ENCODE measurements at places on chromosomes 11 and 22.

DNA sequence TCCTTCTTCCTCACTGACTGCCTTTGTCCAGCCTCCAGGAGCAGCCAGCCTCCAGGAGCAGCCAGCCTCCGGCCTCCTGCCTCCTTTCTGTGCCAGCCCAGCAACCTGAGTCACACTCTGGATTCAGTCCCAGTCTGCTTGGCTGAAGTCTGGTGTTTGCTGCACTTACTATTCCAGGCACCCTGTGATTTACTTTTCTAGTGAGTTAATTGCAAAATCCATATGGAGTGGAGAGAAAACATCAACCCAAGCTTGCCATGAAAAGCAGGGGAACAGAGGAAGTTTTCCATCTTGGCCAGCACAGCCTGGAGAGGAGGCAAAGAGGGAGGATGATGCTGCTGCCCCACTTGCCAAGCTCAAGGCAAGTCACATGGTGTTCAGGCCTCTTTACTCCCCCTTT lies 400.5 kb downstream of the TENM4 start:
- no peak for DNase-seq

DNA sequence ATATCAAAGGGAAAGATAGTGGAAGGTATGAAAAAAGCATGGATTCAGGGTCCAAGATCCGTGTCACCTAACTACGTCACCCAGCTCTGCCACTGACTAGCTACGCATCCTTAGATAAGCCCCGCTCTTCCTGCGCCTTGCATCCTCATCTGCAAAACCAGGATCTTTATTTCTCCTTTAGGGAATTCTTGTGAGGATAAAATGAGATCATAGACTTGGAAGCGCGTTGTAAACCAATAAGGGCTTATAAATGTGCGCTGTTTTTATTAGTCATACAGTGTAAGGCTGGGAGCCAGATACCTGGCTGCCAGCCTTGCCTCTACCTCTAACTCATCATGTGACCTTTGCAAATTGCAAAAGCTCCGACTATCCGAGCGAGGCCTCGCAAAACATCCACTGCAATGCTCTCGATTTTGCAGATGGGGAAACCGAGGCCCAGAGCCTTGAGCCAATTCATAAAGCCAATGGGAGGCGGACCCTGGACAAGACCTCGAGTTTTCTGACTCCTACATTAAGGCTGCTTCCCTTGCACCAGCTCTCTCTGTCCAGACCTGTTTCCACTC lies 753 bp downstream of the PRPF19 start:
- DNase-seq, result no peak

DNA sequence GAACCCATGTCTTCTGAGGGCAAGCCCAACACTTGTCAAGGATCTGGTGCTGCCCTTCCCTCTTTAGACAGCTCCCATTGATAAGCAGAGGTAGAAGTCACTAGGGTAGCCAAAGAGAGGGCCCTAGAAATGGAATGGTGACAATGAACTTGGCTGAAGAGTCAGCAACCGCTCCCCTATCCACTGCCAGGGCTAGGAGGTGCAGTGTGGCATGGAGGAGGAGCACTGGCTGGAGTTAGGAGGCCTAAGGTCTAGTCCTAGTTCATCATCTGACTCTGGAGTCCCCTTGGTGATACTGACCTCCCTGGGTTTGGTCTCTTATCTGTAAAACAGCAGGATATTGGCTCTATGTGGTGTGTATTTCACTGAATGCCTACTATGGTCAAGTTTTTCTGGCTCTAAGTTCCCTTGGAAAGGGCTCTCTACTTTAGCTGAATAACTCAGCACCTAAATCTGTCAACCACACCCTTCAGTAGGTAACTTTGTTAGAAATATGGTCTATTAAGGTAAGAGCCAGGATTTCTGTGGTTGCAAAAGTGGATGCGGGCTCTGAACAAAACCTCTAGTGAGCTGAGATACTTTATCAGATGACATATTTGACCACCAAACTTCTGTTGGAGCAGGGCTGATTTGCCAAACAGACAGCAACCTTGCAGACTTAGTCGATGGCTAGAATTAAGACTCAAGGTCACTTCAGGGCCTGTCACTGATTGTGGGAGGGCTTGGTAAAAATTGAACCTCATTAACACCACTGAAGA lies 10.5 kb downstream of the TIMP3 start:
- no peak for DNase-seq

- DNase-seq, result no peak
Observed at GRCh38 chr22:22902247-22903001, 14.8 kb downstream of the IGLL5 start.

DNA sequence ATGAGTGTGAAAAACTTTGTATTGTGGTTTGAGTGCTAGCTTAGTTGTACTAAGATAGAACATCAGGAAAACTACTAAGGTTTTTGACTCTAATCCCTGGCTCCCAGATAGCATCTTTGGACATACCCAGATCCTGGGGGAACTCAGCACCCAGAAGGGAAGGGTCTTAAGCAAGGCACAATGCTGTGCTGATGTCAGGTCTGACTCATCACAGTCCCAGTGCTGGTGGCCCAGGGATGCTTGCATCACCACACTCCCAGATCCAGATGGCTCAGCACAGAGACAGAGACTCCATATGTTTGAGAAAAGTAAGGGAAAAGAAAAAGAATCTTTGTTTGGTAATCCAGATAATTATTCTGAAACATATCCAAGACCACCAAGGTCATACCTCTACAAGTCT lies 18.3 kb upstream of the OR56A3 start:
- peak; percentile 9 for DNase-seq

DNA sequence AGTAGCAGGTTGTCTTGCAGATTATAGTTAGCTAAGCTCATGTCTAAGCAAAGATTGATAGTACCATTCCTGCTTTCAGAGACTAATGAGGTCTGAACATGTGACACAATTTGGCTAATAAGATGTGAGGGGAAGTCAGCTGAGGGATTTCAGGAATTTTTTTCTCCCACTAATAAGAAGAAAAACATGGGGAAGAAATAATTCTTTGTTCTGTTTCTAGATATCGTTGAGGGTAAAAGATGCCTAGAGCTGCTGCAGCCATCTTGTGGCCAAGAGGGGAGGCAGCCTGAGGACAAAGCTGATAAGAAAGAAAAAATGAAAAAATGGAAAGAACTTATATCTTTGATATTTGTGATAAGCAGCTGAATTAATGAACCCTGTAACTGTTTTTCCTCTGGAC lies 1334.4 kb downstream of the LRRC4C start:
- peak; percentile 3 for DNase-seq

DNA sequence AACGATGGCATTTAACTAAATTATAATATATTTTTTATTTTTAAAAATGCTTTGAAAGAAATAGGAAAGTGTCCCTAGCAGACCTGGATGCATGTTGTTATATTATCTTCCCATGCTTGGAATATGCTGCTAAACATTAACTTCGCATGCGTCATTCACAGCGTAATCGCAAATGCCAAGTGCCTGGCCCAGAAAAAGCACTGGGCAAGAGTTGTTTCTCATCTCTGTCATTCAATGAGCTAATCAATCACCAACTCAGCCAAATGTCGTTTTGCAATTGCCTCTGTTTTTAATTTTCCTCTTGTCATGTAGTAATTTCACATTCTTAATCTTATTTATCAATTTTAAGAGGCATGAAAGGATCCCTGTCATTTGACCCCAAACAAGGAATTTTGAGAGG lies 1421.9 kb downstream of the BRD1 start:
- DNase-seq, result no peak

GRCh38 chr11:114066046-114066648 lies 6.6 kb downstream of the ZBTB16 start:
- DNase-seq, result no peak

- no peak for DNase-seq
Observed at GRCh38 chr22:41367680-41368542, 13.8 kb upstream of the TEF start.

DNA sequence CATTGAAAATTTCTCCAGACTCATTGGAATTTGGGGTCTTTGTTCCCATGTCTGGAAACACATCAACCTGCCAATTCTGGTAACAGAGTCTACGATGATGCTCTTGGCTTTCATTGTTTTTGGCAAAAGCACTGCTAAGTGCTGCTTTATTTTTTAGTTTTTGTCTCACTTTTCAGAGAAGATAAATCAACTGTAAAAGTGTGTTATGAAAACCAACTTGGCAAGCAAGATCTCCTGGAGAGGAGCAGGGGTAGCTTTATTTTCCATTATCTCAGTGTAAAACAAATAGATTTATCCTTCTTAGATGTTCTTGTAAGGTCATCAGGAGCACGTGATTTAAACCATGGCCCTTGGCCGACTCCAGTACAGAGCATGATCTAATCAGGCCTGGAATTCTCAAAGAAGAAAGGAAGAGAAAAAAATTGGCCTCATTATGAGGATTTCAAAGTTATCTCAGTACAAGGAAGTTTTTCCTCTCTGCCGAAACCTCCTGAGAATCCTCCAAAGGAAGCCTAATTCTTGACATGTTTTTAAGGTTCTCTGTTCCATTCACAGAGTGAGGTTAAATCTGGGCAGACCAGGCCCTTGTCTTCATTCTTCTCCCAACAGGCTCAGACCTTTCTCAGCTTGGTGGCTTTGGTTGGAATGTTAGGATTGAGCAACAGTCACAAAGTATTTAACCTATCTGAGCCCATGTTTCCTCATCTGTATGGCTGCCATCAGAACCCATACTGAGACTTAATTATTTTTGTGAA lies 16.4 kb upstream of the PAMR1 start:
- no peak for DNase-seq

GRCh38 chr11:122883646-122883979 lies 1.1 kb downstream of the JHY start:
- no peak for DNase-seq

GRCh38 chr22:47622541-47622940 lies 860.1 kb downstream of the TBC1D22A start:
- no peak for DNase-seq

- DNase-seq, result peak; percentile 52
Observed at GRCh38 chr11:75338516-75339208, 12.8 kb downstream of the ARRB1 start.

GRCh38 chr11:58626934-58627483 lies 4.5 kb downstream of the CNTF start:
- no peak for DNase-seq

GRCh38 chr22:34798605-34799004 lies 267.4 kb upstream of the ISX start:
- no peak for DNase-seq

DNA sequence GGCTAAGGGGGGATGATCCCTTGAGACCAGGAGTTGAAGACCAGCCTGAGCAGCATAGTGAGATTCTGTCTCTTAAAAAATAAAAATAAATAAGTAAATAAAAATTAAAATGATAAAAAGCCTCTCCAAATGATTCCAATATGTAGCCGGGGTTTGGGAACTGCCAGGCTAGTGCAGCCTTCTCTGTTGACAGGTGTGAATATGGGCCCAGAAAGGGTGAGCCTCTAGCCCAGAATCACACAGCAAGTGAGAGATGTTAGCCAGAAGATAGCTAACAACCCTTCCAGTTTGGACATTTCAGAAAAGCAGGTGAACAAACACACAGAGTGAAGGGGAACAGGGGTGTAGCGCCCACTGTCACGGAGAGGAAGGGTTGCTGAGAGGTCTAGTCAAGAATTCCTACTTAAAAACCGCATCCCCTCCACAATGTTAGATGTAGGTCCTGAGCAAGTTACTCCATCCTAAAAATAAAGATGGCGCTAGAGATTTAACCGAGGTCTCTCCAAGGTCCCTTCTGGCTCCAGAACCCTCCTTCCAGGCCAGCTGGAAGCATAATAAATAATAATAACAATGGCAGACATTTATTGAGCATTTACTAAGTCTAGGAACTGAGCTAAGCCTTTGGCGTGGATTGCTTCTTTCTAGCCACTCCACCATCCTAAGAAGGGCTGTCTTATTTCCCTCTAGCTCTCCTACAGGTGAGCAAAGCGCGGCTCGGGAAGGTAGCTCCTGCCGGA lies 51.6 kb downstream of the CYTH4 start:
- no peak for DNase-seq

GRCh38 chr11:95140397-95141033 lies 50.9 kb downstream of the ENDOD1 start:
- no peak for DNase-seq

- DNase-seq, result no peak
Observed at GRCh38 chr11:45213717-45214116, 67.3 kb downstream of the PRDM11 start.

DNA sequence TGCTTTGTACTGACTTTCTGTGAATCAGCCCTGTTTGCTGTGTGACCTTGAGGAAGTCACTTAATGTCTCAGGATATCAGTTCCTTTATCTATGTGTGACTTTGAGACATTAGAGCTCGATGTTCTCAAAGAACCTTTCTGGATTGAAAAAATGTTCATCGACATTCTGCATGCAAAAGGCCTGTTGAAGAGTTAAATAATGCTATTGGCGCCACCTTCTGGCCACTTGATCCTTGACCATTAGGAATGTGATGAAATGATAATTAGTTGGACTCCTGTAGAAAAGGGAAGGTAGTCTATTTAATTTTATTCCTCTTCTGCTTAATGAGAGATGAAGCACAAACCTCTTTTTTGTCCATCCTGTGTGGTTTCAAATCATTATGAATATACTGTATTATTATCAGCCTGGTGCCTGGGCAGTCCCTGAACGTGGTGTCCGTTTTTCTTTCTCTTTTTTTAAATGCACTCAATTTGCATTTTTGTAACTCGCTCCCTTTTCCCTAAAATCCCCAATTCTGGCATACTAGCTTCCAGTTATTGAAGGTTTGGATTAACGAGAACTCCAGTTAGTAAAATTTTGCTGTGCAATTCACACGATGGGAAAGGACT lies 20.7 kb downstream of the ELF5 start:
- peak; percentile 82 for DNase-seq
